ENCODE measurements at places on chromosomes 6 and 20.

DNA sequence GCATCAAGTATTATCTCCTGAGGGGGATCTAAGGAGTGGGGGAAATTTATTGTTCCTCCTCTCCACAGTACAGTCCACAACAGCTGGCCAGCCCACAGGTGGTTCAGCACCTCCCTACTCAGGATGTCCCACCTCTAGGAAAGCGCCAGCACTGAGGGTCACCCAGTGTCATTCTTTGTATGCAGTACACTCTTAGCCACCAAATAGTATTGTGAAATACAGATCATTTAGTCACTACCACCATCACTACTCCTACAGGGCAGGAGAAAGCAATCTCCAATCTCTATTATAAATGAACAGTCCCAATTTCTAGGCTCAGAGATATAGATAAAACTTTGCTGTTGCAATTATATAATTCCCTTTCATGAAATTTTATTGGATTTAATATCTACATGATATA, 6.3 kb upstream of the ZNF76 start:
- no peak for DNase-seq

GRCh38 chr20:23242556-23243180, 107.9 kb upstream of the NXT1 start:
- no peak for DNase-seq

DNA sequence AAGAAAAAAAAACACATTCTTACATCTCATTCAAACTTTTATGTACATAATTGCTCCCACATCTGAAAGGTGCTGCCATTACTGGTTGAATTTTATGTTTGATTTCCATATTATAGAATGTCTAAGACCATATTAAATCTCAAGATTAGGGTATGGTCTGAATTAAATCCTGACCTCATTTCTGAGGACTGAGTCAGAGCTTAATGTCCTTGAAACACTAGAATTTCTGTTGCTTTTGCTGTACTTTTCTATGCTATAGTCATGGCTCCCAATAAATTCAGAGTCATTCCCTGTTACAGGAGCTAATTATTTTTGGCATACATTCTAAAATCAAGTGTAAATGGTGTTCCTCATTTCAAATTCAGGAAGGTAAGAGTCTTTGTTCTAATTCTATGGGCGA, 285.3 kb upstream of the MANEA start:
- DNase-seq = no peak

- no peak for DNase-seq
These were observed 19.3 kb downstream of the AK9 start for GRCh38 chr6:109671733-109672132.

DNA sequence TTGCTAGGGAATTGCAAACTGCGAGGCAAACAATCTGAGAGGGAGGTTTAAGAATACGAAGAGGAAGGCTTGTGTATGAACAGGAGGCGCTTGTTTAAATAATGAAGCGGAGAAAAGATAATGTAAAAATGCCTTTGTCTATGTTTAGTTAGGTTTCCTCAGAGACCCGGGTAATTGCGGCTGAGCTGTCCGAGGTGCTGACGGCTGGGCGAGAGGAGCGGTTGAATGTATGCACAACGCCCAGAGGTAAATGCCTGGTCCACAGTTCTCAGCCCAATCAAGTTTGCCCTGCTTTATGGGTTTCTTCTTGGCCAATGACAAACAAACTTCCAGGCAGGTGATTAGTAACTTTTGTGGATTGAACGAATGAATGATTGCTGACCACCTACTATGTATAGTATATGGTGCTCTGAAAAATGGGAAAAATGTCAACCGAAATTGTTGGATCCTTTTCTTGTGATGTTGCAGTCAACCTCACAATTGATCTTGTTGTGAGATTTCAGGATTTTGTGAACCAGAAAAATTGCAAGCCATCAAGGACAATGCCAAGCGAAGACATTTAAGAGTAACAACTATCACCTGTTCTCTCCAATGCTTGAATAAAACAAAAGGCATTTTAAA, 38.3 kb upstream of the SLC32A1 start:
- DNase-seq = peak; percentile 59

DNA sequence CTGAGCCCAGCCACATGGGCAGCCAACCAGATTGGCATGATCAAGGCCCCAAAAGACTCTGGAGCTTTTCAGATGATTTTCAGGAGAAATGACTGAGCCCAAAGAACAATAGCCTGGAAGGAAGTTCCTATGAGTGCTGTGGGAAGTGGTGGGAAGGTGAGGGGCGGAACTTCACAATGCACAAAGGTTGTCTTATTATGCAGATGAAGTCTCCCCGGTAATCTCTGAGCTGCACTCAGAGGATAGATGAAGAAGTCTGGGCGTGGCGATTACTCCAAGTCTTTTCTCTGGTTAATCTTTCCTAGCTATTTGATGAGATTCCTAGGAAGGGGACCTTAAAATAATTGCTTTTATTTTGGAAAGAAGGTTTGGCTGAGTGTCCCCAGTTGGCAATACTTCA, 36.9 kb downstream of the LBP start:
- DNase-seq = no peak

Data from MG63 (cell line).